ENCODE measurements at places on chromosomes 5 and 9. TPM values are rescaled to one million over a fixed set of nuclear protein-coding genes. Genes with fewer than 3 reads are reported as not detected.
A peak's percentile ranks its signal among the peaks of the same experiment; 100 is the strongest.

DNA sequence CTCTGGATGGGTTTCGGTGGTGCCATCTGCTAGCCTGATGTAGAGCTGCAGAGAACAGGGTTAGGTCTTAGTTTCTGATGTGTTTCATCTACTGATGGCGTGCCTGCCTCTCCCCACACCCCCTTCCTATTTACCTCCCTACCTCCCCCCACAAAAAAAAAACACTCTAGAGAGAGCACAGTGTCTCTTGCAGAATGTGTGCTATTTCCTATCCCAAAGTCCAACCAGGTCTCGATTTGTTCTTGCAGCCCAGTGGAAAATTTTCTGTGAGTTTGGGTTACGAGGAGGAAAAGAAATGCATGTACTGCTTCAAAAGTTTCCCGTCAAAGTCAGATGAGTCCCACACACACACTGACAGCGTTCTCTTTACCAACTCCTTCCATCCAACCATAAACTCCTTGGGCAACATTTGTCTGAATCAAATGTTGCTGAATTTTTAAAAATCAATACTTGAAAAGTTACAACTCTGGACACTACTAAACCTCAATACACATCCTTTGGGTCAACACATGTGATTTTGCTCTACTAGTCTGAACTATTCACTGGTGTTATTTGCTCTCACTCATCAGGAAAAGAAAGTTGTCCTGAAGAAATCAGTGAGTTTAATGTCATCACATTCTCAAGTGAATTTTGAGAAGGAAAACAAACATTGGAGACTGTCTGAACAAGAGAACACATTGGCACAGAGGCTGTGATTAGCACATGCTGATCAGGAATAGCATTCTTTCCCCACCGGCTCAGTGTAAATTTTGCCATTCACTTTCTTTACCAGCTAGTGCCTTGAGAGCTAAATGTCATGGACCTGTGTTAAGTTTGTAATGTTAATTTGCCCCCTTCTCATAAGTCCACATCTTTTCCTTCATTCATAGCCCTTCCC lies 84.1 kb downstream of the MAMDC2 start:
- no peak for DNase-seq

DNA sequence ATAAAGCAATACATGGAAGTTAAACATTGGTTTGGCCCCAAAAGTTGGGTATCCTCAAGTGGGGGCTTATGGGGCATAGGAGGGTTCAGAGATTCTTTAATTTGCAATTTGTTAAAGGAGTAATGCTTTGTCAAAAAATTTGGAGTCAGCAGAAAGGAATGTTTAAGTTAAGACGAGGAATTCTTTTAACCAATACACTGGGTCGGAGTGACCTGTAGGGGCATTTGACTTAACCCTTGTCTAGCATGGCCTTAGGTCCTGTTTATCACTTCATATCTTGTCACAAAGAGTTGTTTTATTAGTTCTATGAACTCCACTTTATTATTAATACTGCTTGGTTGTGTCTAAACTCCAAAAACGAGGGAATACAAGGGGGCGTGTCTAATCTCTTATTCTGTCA lies 656.1 kb upstream of the RORB start:
- no peak for DNase-seq

DNA sequence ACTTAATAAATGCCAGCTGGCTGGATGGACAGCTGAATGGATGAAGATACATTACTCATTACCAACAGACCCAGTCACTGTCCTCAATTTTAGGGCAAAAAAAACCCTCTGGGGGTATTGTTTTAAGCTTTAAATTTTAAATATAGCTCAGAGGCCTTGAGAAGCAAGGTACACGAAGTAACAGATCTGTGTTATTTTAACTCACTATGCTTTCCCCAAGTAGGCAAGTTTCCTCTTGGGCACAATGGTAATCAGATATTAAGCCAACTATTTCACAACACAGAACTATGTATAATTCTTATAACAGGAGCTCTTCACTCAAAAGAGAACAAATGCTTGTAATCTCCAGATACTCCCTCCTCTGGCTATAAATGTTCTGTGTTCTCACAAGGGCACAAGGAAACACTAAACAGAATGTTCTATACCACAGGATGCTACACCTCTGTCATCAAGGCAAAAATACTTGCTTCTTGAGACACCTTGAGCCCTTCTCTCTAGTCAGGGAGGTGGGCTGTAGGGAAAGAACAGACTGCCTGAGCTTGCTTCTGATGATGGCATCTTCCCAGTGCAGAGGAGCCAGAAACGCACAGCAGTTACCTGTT lies 443.8 kb downstream of the SPOCK1 start:
- no peak for DNase-seq

GRCh38 chr5:140351609-140352334 lies 5.4 kb upstream of the HBEGF start:
- peak; percentile 87 for DNase-seq

DNA sequence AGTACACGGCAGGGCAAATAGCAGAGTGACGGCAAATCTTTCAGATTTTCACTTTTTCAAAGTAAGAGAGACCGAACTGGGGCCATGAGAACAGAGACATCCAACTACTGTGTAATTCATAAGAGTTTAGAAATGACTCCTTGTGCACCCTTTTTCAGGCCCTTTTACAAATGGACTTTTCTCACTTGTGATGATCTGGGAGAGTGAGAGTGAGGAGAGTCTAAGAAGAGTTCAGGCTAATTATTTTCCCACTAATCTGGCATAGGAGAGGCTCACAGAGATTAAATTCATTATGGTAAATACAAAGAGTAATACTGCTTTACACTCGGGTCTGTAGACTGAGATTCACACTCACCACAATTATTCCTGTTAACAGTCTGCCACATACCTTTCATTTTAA lies 880 bp upstream of the CCNG1 start:
- no peak for DNase-seq

DNA sequence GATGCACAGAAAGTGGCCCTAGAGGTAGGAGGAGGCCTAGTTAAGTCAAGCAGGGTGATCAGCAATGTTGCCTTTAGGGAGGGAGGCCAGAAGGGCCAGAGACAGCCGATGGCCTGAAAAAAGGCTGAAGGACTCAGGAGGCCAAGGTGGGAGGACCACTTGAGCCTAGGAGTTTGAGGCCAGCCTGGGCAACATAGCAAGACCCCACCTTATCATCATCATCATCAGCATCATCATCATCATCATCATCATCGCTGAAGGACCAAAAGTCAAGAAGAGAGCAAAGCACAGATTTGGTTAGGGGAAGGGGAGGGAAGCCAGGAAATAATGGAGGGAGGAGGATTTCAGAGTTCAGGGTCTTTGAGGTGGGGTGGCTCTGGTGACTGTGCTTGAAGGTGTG lies 74.3 kb downstream of the RALGPS1 start:
- DNase-seq = no peak

GRCh38 chr9:3181049-3181953 lies 337.4 kb upstream of the PUM3 start:
- peak; percentile 39 for DNase-seq

RGS7BP gene
- total RNA-seq = 49.2 TPM

GRXCR2 gene
- not detected for total RNA-seq

GPR150 gene
- not detected for total RNA-seq
